ENCODE measurements at places on chromosomes 11 and 22. TPM values are rescaled to one million over a fixed set of nuclear protein-coding genes. Genes with fewer than 3 reads are reported as not detected.

The GGTLC2 gene
- not detected for total RNA-seq

The SMIM35 gene
- 0.20 TPM for total RNA-seq

The CCDC89 gene
- total RNA-seq = 0.92 TPM

The MMP8 gene
- 11.4 TPM for total RNA-seq

The CAPN5 gene
- 8.0 TPM for total RNA-seq

The SLC17A6 gene
- not detected for total RNA-seq

The TSSK2 gene
- not detected for total RNA-seq

The PARVA gene
- 56.6 TPM for total RNA-seq

The CHRM4 gene
- total RNA-seq = 3.4 TPM

The GLB1L2 gene
- 0.52 TPM for total RNA-seq

GRCh38 chr11:60988658-60989057 is 17.2 kb downstream of the CD6 start:
- peaks cover 51% of the 10 kb centered on the region for H3K4me1 ChIP-seq
- DNase-seq = no peak
- H3K4me3 ChIP-seq = no peak overlapping the region
- peak overlapping the region; percentile 74 for H3K27ac ChIP-seq
- H3K27me3 ChIP-seq = no peaks in the 10 kb centered on the region

- no peaks in the 10 kb centered on the region for H3K27me3 ChIP-seq
- no peak overlapping the region for H3K4me3 ChIP-seq
- DNase-seq = no peak
- no peak overlapping the region for H3K27ac ChIP-seq
- no peaks in the 10 kb centered on the region for H3K4me1 ChIP-seq
- H3K36me3 ChIP-seq = no peaks in the 10 kb centered on the region
Observed at GRCh38 chr11:125464666-125465065, 31.4 kb downstream of the FEZ1 start.

GRCh38 chr22:38799265-38800002 is 5.5 kb upstream of the DNAL4 start:
- DNase-seq = no peak
- peaks cover 45% of the 10 kb centered on the region for H3K27me3 ChIP-seq
- no peaks in the 10 kb centered on the region for H3K36me3 ChIP-seq
- peaks cover 2% of the 10 kb centered on the region for H3K4me1 ChIP-seq
- H3K4me3 ChIP-seq = no peak overlapping the region
- H3K27ac ChIP-seq = no peak overlapping the region

GRCh38 chr11:117443266-117444186 is 115.9 kb downstream of the CEP164 start:
- peak; percentile 74 for DNase-seq
- H3K4me3 ChIP-seq = no peak overlapping the region
- H3K27me3 ChIP-seq = no peaks in the 10 kb centered on the region
- no peaks in the 10 kb centered on the region for H3K36me3 ChIP-seq

GRCh38 chr11:69348414-69349235 is 54.7 kb downstream of the MYEOV start:
- H3K27ac ChIP-seq = no peak overlapping the region
- H3K27me3 ChIP-seq = no peaks in the 10 kb centered on the region
- H3K36me3 ChIP-seq = no peaks in the 10 kb centered on the region
- DNase-seq = no peak
- H3K4me1 ChIP-seq = peaks cover 16% of the 10 kb centered on the region

DNA sequence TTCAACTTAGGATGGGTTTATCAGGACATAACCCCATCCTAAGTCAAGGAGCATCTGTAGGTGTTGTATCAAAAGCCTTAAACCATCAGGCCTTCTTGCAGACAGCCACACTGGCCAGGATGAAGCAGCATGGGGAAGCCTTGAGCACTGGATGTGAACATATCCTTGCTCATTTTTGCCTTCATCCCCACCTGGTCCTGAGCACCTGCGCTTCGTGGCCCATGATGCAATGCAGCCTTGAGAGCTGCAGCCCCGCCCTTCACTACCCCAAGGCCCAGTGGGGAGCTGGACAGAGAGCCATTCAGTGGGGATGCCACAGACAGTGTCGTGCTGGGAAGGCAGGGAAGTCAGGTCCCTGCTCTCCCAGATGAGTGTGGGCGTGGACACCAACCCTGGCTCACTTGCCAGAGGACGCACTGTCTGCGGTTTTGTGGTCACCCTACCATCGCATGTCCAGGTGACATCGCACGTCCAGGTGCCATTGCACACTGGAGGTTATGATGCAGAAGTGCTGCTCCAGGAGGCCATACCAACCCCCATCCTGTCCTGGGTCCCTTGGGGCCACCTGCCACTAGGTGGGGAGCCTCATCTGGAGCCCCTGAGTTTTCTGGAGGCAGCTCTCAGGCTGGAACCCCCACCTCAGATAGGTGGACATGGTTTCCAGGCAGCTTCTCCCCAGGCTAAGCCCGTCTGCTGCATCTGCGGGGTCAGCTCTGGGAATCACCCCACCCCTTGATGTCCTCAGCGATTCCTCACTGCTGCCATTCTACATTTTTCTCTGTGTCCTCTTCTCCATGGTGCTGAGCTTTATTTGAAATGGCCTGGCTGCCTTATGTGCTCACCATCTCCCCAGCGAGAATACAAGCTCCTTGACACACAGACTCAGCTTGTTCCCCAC is 14.4 kb downstream of the GNAZ start:
- no peaks in the 10 kb centered on the region for H3K27me3 ChIP-seq
- H3K36me3 ChIP-seq = no peaks in the 10 kb centered on the region
- no peak overlapping the region for H3K27ac ChIP-seq
- no peak overlapping the region for H3K4me3 ChIP-seq

DNA sequence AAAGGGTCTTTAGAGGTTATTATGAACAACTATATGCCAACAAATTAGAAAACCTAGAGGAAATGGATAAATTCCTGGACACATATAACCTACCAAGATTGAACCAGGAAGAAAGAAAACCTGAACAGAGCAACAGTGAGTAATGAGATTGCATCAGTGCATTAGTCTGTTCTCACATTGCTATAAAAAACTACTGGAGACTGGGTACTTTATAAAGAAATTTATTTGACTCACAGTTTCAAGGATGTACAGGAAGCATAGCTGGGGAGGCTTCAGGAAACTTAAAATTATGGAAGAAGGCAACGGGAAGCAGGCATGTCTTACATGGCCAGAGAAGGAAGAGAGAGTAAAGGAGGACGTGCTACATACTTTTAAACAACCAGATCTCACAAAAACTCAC is 70.8 kb upstream of the GNAZ start:
- no peak for DNase-seq
- H3K27me3 ChIP-seq = no peaks in the 10 kb centered on the region
- H3K27ac ChIP-seq = no peak overlapping the region
- no peak overlapping the region for H3K4me3 ChIP-seq
- H3K36me3 ChIP-seq = no peaks in the 10 kb centered on the region
- no peaks in the 10 kb centered on the region for H3K4me1 ChIP-seq

GRCh38 chr11:6757373-6757967 is 14.3 kb downstream of the OR2AG2 start:
- DNase-seq = peak; percentile 65
- H3K4me3 ChIP-seq = no peak overlapping the region
- H3K27me3 ChIP-seq = no peaks in the 10 kb centered on the region
- peaks cover 3% of the 10 kb centered on the region for H3K4me1 ChIP-seq
- H3K36me3 ChIP-seq = no peaks in the 10 kb centered on the region

GRCh38 chr11:68762481-68762880 is 11.2 kb upstream of the TESMIN start:
- peaks cover 100% of the 10 kb centered on the region for H3K36me3 ChIP-seq
- H3K4me1 ChIP-seq = peaks cover 7% of the 10 kb centered on the region
- H3K4me3 ChIP-seq = no peak overlapping the region
- DNase-seq = no peak

GRCh38 chr11:78270971-78271370 is 82.3 kb downstream of the USP35 start:
- no peak overlapping the region for H3K4me3 ChIP-seq
- no peaks in the 10 kb centered on the region for H3K36me3 ChIP-seq
- H3K4me1 ChIP-seq = peaks cover 6% of the 10 kb centered on the region
- no peak overlapping the region for H3K27ac ChIP-seq
- no peaks in the 10 kb centered on the region for H3K27me3 ChIP-seq
- DNase-seq = no peak

DNA sequence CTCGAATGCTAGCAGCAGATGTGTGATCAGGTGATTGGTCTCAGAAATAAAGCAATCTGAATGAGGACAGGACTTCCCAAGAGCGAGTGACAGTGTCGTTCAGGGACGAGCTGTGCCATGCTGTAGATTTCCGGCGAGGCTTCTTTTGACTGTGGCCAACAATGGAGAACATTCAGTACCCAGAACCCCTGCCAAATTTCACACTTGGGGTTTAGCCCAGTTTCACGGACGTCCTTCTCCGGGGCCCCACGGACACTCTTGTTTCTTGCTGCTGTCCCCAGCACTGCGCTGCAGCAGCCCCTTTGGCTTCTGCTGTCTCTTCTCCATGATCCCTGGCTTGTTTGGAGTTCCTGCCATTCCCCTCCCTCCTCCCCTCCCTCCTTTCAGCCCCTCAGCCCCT is 115.1 kb upstream of the GRAMD1B start:
- no peak for DNase-seq
- no peaks in the 10 kb centered on the region for H3K4me1 ChIP-seq
- H3K4me3 ChIP-seq = no peak overlapping the region
- no peak overlapping the region for H3K27ac ChIP-seq
- no peaks in the 10 kb centered on the region for H3K36me3 ChIP-seq

DNA sequence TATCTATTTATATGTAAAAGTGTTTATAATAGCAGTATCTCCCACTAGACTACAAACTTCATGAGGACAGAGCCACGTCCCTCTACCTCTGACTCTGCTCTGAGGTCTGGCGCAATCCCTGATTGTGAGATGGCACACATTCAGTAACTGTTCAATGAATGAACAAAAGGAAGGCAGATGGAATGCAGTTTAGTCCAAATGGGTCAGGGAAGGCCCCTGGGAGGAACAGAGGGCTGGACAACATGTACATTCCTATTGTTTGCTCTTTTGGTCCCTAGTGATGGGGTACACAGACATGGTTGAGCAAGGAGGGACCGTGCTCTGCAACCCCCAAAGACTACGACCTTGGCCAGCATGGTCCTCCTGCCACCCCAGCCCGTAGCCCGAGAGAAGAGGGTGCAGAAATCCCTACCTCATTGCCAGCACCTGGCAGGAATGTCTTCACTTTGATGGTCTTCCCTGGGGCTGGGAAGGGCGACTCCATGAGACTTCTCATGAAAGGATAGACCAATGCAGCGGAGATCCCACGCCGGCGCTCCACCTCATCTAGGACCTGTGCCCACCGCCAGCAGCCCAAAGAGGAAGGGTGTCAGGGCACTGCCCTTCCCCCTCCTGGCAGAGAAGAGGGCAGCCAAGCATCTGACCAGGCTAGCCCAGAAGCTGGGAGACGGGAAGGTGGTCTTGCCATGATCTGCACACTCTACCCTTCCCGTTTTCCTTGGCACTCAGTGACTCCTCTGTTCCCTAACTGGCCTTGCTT is 24.3 kb downstream of the RPL27A start:
- no peaks in the 10 kb centered on the region for H3K27me3 ChIP-seq
- no peak for DNase-seq
- peak overlapping the region; percentile 64 for H3K27ac ChIP-seq
- peaks cover 13% of the 10 kb centered on the region for H3K36me3 ChIP-seq
- no peak overlapping the region for H3K4me3 ChIP-seq

GRCh38 chr11:67649634-67650510 is 658 bp downstream of the ACY3 start:
- H3K4me3 ChIP-seq = peak overlapping the region; percentile 44
- peaks cover 66% of the 10 kb centered on the region for H3K4me1 ChIP-seq
- no peak for DNase-seq
- H3K36me3 ChIP-seq = no peaks in the 10 kb centered on the region

DNA sequence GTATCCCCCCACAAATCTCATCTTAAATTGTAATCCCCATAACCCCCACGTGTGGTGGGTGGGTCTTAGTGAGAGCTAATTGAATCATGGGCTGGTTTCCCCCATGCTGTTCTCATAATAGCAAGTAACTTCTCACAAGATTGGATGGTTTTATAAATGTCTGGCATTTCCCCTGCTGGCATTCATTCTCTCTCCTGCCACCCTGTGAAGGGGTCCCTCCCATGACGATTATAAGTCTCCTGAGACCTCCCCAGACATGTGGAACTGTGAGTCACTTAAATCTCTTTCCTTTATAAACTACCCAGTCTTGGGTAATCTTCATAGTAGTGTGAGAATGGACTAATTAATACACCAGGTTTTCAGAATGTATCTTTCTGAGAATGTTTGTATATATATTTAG is 1159.4 kb downstream of the FAM181B start:
- H3K4me1 ChIP-seq = no peaks in the 10 kb centered on the region
- H3K36me3 ChIP-seq = no peaks in the 10 kb centered on the region
- no peaks in the 10 kb centered on the region for H3K27me3 ChIP-seq
- no peak for DNase-seq

- peaks cover 8% of the 10 kb centered on the region for H3K27me3 ChIP-seq
- DNase-seq = peak; percentile 97
- peaks cover 45% of the 10 kb centered on the region for H3K4me1 ChIP-seq
- no peaks in the 10 kb centered on the region for H3K36me3 ChIP-seq
- no peak overlapping the region for H3K4me3 ChIP-seq
Observed at GRCh38 chr22:39170825-39171622, 18.5 kb upstream of the CBX7 start.

GRCh38 chr22:46813816-46814597 is 51.6 kb downstream of the TBC1D22A start:
- no peaks in the 10 kb centered on the region for H3K4me1 ChIP-seq
- H3K4me3 ChIP-seq = no peak overlapping the region
- no peaks in the 10 kb centered on the region for H3K27me3 ChIP-seq
- H3K36me3 ChIP-seq = peaks cover 20% of the 10 kb centered on the region

DNA sequence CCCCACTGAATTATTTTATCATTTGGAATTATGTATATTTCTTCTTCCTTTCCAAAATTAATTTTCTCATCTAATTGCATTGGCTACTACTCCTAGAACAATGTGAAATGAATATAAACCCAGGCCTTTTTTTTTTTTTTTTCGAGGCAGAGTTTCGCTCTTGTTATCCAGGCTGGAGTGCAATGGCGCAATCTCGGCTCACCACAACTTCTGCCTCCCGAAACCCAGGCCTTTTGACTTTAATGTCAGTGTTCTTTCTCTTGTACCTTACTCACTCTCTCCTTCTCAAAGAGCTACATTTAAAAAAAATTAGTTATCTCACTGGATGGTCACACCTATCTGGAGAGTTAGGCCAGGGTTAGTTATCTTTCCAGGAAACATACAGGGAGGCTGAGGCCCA is 35.3 kb upstream of the LRRC32 start:
- no peaks in the 10 kb centered on the region for H3K27me3 ChIP-seq
- no peak overlapping the region for H3K27ac ChIP-seq
- H3K4me1 ChIP-seq = no peaks in the 10 kb centered on the region
- no peaks in the 10 kb centered on the region for H3K36me3 ChIP-seq

DNA sequence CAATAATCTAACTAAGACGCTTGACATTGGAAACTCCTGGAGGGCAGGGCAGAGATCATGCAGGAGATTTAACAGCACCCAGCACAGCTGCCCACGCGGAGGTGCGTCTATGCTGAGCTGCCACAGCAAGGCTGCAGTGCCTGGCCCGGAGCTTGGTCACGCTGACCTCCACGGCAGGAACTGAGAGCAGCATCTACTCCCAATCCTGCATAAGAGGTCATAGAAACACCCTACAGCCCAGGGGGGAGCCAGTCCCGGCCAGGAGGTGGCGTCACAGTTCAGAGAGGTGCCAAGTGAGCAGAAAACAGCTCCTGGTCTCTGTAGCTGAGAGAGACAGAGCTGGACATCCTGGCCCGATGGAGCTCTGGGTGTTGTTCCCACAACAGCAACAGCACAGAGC is 121.1 kb upstream of the TMEM45B start:
- no peak for DNase-seq
- peaks cover 11% of the 10 kb centered on the region for H3K27me3 ChIP-seq
- H3K4me1 ChIP-seq = no peaks in the 10 kb centered on the region
- H3K4me3 ChIP-seq = no peak overlapping the region
- H3K27ac ChIP-seq = no peak overlapping the region
- no peaks in the 10 kb centered on the region for H3K36me3 ChIP-seq

Data from spleen (tissue), 13 donors.